Posterior cingulate gyrus (tissue), 11 donors: ENCODE measurements at places on chromosomes 12 and 14.

GRCh38 chr12:109833307-109834189 lies at the start of gene TRPV4:
Gene TRPV4 (minus strand): TSS chr12:109833398. CDS start chr12:109814796, 18,602 bp downstream.
- DNase-seq = no peak

DNA sequence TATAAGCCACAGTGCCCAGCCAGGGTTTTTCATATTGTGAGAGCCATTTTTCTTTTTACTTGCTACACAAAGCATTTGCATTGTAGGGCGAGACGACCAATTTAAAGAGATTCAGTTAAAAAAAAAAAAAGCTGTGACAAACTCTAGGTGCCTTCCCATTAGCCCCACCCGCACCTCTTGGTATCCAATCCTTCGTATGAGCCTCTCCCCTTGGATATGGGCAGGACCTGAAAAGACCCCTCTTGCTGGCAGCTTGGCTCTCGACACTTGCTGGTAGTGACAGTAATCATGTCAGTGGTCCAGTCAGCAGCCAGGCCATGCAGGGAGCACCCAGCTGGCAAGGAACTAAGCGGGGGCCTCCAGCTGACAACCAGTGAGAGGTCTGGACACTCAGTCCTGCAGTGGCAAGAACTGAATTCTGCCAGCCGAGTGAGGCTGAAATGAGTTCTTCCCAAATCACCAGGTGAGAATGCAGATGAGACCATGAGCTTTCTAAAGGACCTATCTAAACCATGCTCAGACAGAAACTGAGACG lies 46.5 kb downstream of the SINHCAF start:
- no peak for DNase-seq

- DNase-seq = no peak
These were observed 5.3 kb downstream of the KRT81 start for GRCh38 chr12:52285851-52286530.

- DNase-seq = peak; percentile 8
These were observed 454.9 kb downstream of the LRIG3 start for GRCh38 chr12:58465418-58465817.

DNA sequence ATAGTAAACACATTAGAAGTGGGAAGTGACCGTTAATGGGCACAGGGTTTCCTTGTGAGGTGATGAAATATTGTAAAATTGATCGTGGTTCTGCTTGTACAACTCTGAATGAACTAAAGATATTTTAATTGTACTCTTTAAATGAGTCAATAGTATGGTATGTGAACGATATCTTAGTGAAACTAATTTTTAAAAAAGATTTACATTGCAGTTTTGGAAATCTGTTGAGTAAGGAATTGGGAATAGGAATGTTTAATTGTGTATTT lies 1.7 kb downstream of the ZNF410 start:
- DNase-seq = no peak

DNA sequence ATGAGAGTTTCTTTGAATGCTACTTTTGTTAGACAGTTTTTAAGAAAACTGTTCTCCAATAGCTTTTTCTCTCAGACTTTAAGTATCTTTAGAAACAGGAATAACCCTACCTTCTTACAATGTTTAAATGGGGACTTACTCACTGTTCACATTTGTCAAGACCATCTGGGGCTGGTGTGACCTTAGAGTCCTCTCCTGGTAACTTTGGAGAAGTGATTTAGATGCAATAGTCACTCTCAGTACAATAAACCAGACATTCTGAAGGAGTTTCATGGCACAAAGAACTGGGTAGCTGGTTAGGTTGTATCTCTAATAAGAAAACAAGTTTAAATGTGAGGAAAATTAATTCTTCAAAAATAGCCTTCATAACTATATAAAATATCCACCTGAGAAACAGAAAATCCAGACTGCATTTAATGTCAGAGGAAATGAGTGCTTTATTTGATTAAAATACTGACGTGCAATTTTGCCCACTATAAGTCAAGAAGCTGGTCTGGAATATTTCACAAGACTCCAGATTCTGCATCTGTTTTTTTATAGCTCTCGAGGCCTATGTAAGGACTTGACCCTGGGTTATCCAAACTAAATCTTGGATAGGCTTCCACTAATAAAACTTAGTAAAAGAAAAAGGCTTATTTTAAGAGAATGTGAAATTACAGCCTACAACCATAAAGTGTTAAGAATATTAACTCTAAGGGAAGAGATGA lies 108.7 kb downstream of the PTGER2 start:
- no peak for DNase-seq

DNA sequence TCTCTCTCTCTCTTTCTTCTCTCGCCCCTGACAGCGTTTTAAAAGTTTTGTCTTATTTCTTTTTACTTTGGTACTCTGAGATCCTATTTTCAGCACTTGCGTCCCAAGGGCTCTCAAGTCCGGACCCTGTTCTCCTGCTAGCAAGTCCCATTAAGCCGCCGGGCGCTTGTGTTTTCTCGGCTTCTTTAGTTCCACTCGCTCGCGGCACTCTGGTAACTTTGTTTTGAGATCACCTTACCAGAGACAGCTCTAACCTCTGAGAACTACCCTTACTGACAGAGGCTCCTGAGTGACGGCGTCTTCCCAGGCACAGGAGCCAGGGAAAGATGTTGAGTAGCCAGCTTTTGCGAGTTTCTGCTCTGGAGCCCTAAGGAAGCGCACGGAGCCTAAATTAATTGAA lies 2.7 kb upstream of the MYF5 start:
- DNase-seq = no peak

GRCh38 chr14:95267306-95267705 lies 52.4 kb downstream of the CLMN start:
- no peak for DNase-seq

DNA sequence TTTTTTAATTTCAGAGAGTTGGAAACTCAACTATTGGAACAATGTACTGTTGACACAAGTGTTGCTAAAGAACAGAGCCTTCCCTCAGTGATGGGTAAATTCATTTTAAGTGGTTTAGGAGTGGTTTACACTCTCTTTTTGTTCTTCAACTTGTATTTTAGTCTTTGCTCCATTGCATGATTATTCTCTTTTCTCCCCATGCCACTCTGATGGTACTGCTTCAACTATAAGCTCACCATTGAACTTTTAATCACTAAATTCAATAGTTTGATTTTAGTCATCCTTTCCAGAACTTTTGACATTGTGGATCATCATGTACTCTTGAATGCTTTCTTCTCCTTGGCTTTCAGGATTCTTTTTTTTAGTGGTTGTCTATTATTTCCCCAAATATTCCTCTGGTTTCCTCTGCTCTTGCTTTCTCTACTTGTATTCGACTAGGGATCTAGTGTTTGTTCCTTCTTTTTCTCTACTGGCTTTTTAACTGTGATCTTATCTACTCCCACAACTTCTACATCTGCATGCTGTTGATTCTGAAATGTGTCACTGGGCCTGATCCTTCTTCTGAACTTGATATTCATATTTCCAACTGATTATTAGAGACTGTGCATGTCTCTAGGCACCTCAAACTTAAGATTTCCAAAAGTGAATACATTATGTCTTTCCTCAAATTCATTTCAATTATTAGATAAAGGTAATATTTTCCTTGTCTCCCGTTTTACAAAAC lies 15.4 kb downstream of the ACTR10 start:
- DNase-seq = no peak

GRCh38 chr14:54730156-54730961 lies 163.4 kb downstream of the SAMD4A start:
- no peak for DNase-seq

GRCh38 chr12:125533434-125534029 lies 468.3 kb downstream of the AACS start:
- DNase-seq = peak; percentile 82

GRCh38 chr14:103507751-103508150 lies 14.9 kb downstream of the CKB start:
- DNase-seq = no peak

- no peak for DNase-seq
These were observed 266.3 kb downstream of the ZFP36L1 start for GRCh38 chr14:68526512-68527091.

DNA sequence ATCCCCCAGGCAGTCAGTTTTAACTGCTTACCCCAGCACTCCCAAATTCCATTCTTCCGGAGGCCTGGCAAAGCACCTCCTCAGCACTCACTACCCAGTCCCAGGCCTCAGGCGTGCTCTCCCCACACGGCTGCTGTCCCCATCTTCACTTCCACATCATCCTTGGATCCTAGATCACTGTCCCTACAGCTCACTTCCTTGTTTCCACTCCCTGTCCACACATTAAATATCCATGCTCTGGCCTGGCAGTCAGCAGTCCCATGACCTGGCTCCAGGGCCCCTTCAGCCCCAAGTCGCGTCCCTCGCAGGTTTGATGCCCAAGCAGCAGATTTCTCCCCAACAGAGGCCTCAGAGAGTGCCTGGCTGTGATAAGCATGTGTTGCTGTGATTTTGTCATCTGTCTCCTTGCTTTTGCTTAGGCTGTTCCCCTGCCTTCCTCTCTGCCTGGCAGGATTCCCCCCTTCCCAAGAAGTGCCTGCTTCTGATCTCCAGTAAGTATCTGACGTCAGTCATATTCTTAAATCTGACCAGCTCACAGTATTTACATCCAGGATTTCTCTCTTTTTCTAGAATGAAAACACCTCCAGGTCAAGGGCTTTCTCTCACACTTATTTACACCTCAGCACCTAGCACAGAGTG lies 241.7 kb downstream of the ZFP36L1 start:
- no peak for DNase-seq

GRCh38 chr12:66365718-66366490 lies 63.6 kb downstream of the HELB start:
- DNase-seq = no peak
